T-helper 2 cell treated with Interferon-gamma antibody and Interleukin-4, amounts not matched to agents 100 ng/mL and 5 ng/mL, for 36 hours (primary cell): ENCODE measurements at places on chromosomes 1 and 21. TPM values are rescaled to one million over a fixed set of nuclear protein-coding genes. Genes with fewer than 3 reads are reported as not detected.

Gene ERG
- 0.05 TPM in 1 of 2 replicates, not detected in the other for total RNA-seq

Gene PKP1
- total RNA-seq, result not detected in 2 replicates

Gene TMPRSS2
- total RNA-seq, result not detected in 2 replicates

Gene CD1C
- 0.11 TPM in 1 of 2 replicates, not detected in the other for total RNA-seq

Gene ALPL
- total RNA-seq, result not detected in 2 replicates

Gene FAM110D
- total RNA-seq, result not detected in 2 replicates

Gene ENTREP3
- total RNA-seq, result 19.2 and 21.4 TPM in 2 replicates

Gene DCDC2B
- total RNA-seq, result not detected in 2 replicates

Gene GORAB
- 9.6 and 10.3 TPM in 2 replicates for total RNA-seq

Gene RUNX3
- total RNA-seq, result 93.0 and 98.8 TPM in 2 replicates

Gene GBP7
- not detected in 2 replicates for total RNA-seq

Gene PPM1J
- 0.16 and 0.32 TPM in 2 replicates for total RNA-seq

Gene TDRD10
- total RNA-seq, result not detected in 2 replicates

Gene TPTE
- not detected in 2 replicates for total RNA-seq

Gene SELL
- total RNA-seq, result 517 and 529 TPM in 2 replicates

Gene FHAD1
- total RNA-seq, result 0.09 TPM in 1 of 2 replicates, not detected in the other
